ENCODE measurements at places on chromosomes 4 and X. TPM values are rescaled to one million over a fixed set of nuclear protein-coding genes. Genes with fewer than 3 reads are reported as not detected.

GRCh38 chr4:1022739-1023066, 11.3 kb downstream of the FGFRL1 start:
- DNase-seq = no peak

The CT45A5 gene
- total RNA-seq = not detected

GRCh38 chr4:79050541-79050880, 111.3 kb upstream of the PAQR3 start:
- no peak for DNase-seq

The CSN1S1 gene
- total RNA-seq = not detected

The MED28 gene
- 41.6 TPM for total RNA-seq

DNA sequence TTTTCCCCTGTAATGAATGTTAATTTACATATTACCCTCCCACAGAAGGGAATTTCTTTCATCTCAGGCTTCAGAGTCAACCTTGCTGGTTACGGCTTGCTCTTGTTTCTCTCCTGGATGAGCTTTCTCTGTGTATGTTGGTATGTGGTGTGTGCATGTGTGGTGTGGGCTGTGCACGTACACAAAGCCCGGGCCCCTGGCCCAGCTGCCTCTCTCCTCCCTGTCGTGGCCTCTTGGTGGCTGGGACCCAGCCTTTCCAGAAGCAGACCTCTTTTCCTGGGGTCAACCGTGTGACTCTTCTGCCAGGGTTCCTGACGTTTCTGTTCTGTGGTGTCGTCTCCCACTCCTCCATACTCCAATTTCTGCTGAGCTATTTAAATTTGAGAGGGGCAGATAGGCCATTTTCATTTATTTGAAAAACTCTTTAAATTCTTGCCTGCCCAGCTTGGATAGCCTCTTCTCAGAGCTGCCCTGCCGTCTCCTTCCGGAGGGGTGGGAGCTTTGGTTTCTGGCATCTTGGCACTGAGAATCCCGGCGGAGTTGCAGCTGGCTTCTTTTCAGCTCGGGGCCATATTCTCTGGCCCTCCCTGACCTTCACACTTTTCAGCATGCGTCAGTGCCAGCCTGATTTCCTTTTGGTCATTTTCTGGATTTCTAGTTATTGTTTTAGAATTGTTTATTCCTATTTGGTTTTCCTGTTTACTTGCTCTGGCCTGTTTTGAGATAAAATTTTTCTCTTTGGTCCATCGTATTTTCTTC, 25.1 kb downstream of the FHDC1 start:
- no peak for DNase-seq

The CSAG3 gene
- not detected for total RNA-seq

The GYPE gene
- 1.5 TPM for total RNA-seq

- no peak for DNase-seq
These were observed 22.4 kb upstream of the MGST2 start for GRCh38 chr4:139643042-139643895.

The CYP2U1 gene
- total RNA-seq = 12.2 TPM

DNA sequence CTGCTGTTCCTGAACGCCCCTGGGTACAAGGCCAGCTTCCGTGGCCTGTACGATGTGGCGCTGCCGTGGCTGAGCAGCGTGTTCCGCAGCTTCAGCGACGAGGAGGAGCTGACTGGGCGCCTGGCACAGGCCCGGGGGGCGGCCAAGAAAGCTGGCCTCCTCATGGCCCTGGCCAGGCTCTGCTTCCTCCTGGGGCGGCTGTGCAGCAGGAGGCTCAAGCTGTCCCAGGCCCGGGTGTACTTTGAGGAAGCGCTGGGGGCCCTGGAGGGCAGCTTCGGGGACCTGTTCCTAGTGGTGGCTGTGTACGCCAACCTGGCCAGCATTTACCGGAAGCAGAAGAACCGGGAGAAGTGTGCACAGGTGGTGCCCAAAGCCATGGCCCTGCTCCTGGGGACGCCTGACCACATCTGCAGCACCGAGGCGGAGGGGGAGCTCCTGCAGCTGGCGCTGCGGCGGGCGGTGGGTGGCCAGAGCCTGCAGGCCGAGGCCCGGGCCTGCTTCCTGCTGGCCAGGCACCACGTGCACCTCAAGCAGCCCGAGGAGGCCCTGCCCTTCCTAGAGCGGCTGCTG, 28.2 kb downstream of the SH3TC1 start:
- DNase-seq = no peak

The FGF5 gene
- total RNA-seq = not detected

- DNase-seq = no peak
These were observed 72.5 kb downstream of the UBE2K start for GRCh38 chr4:39770471-39770870.

DNA sequence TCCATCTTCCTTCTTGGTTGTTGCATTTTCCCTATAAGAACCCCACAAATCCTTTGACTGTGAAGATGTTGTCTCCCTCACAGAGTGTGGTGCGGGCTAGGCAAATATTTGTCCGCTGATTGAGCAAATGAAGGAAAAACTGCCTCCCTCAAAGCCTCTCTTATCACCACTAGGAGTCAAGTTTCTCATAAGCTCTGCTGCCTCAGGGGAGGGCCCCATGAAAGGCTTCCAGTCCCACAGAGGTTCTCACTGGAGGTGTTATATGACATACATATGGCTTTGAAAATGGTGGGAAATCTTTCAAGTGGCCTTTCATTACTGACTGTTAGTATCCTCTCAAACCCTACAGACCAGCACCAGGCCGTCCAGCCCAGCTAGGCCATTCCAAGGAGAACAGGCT, 9.3 kb downstream of the VGLL1 start:
- no peak for DNase-seq

DNA sequence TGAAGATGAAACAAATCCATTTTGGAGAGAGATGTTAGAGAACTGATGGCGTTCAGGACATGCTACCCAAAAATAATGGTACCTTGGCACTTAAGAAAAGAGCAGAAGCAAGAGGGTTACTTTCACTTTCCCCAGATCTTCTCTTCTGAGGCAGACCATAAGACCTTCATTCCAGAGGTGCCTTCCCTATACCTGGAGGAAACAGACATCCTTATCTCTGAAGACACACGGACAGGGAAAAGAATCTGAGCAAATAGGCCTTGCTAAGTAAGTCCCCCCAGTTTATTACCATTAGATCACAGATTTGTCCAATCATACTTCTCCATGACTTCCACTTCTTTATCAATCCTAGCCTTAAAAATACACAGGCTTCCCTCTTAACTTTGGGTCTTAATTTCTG, 2.0 kb upstream of the FGF2 start:
- DNase-seq = no peak

- DNase-seq = peak; percentile 93
These were observed 78.8 kb upstream of the BCOR start for GRCh38 chrX:40176351-40177116.

GRCh38 chrX:81890521-81890920, 688.6 kb downstream of the SH3BGRL start:
- DNase-seq = no peak

GRCh38 chrX:46601283-46601682, 27.7 kb downstream of the CHST7 start:
- no peak for DNase-seq

The XAGE1A gene
- total RNA-seq = not detected

DNA sequence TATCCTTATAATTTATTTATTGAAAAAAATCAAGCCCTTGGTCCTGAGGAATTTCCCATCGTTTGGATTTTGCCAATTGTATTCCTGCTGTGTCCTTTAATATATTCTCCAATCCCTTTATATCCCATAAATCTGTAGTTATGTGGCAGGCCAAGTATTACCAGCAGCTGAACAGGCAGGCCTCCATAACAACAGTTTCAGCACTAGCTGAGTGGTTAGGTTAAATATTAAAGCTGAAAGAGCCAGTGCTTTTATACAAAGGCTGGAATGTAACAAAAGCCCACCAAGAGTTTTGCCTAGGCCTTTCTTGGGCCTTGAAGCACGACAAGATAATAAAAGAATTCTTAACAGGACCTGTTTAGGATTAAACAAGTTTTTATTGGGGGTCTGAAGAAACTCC, 366.6 kb upstream of the GALNT7 start:
- no peak for DNase-seq

DNA sequence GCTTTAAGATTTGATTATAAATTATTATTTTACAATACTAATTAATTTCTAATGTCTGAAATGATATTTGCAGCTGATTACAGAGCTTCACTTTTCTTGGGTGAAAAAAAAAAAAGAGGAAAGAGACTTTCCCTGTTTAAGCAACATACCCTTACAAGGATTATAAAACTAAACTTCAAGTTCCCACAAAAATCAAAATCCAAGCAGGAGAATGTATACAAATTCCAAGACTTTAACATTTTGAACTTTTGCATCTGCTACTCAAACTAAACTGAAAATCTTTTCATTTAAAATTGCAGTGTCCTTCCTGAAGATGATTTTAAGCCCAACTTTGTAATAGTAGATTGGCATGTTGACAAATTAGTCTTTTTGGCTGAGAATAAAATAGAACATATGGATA, 742.4 kb upstream of the INTU start:
- no peak for DNase-seq

The FRG2 gene
- total RNA-seq = not detected

DNA sequence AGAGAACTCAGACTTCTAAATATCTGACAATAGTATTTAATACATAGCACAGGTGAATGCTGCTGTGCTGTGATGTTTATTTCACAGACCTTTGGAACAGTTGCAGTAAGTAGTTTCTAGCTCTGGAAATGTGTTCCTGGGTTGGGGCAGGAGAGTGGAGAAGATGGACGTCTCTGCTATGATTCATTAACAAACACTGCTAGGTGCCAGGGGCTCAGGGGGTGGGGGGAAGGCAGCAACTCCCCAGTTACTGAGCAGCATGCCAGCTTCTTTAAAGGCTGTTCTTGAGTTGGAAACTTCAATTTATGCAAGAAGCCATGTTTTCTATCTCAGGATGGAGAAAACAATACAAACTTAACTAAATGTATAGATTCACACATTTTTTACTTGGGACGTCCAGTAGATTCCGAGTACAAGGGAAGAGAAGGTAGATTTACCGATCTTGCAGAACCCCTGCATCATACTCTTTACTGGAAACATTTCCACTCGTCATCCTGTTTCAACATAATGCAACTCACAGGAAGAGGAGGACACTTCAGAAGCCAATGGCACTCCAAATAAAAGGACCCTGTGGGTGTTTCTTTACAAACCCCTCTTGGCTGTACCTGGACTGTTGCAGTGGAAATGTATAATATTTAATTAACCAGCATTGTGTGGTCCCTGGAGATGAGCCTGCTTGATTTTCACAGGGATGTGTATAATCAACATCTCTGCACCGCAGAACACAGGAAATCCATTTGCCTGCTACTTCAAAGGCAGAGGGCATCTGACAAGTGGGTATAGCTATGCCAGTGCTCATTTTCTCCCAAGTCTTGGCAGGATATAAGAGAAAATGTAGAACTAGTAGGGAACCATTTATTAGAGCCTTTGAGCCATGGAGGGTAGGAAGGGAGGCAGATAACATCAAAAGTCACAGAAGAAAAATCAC, 171.4 kb downstream of the SH3KBP1 start:
- no peak for DNase-seq

The CTAG2 gene
- total RNA-seq = not detected

GRCh38 chrX:9316096-9316495, 148.8 kb upstream of the TBL1X start:
- no peak for DNase-seq

- DNase-seq = no peak
These were observed 41.1 kb downstream of the AMMECR1 start for GRCh38 chrX:110276778-110277177.

DNA sequence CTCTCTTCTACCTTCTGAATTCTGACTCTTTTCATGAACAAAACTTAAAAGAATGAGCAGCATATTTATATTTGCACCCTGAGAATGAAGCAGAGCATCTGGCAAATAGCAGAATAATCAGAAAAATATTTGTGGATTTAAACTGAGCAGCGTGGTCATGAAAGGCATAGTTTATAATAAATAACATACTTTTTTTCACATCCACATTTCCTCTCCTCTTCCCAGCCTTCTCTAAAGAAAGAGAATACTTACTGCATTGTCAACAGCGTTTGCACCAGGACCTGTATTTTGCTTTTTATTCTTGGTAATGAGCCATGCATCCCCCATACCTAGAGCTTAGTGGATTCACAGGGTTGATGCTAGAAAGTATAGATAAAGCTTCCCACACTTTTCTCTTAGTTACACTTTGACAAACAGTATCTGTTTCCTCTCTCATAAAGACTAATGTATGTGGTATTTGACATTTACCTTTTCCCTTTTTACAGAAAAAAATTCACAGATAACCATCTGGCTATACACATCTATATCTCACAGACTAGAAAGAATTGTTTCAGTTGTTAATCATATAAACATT, 131.5 kb downstream of the PRSS12 start:
- DNase-seq = no peak

- DNase-seq = no peak
These were observed 64.1 kb upstream of the ATXN3L start for GRCh38 chrX:13383907-13384306.

- no peak for DNase-seq
These were observed 4.9 kb upstream of the ABCG2 start for GRCh38 chr4:88163336-88163735.

DNA sequence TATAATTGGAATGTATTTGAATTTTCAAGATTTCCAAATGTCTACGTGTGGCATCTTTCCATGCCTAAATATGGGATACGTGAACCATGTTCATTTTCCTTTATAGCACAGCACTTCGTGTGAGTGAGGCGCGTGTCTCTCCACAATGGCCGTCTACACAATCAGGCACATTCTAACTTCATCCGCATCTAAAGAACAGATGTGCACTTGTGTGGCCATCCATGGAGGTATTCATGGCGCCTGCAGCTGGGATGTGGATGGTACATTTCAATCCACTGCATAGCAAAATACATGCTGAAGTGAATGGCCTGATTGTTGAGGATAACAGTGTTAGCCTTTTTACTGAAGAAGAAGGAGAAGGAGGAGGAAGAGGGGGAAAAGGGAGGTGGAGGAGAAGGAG, 34.5 kb upstream of the TRIM2 start:
- DNase-seq = no peak

DNA sequence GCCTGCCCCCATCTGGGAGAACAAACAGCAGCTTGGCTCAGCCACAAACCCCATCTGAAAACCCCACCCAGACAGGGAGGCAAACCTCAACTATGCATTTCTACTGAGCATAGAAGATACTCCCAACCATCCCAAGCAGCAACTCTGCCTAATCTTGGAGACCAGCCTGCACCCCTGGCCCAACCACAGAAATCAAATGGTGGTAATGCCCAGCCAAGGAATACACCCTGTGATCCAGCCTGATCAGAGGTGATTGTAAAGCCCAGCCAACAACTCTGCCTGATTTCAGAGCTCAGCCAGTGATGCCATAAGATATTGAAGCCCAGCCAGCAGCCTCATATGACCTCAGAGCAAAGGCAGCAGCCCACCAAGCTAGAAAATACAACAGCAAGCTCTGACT, 19.8 kb downstream of the TMLHE start:
- no peak for DNase-seq

The TCEAL2 gene
- total RNA-seq = 8.7 TPM

DNA sequence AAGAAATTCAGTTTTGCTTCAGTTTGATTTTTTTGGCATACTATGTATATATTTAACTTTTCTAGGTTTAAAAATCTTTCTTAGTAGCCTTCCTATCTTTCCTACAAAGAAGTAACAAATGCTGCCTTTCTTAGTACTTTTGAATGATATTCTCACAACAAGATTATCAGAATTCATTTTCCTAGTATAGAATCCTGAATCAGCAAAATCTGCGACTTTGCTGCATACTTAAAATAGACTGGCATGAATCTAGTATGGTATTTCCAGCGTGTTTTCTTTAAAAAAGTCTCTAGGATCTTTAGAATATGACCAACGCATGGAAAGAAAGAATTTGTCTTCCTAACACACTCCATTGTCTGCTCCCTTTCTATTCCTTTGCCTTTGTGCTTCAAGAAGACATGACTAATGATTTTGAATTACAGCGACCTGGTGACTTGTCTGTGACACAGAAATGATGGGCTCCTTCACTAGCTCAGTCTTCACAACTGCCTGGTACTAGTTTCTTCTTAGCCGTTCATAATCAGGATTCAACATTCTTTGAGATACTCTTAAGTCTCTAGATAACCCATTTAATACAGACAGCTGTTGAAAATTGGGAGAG, 349.8 kb downstream of the PPARGC1A start:
- no peak for DNase-seq
